Activated T-cell treated with anti-CD3 and anti-CD28 coated beads, Interleukin-2, amount 50 U/mL, for 48 hours (primary cell): ENCODE measurements at places on chromosomes 16 and 17.

DNA sequence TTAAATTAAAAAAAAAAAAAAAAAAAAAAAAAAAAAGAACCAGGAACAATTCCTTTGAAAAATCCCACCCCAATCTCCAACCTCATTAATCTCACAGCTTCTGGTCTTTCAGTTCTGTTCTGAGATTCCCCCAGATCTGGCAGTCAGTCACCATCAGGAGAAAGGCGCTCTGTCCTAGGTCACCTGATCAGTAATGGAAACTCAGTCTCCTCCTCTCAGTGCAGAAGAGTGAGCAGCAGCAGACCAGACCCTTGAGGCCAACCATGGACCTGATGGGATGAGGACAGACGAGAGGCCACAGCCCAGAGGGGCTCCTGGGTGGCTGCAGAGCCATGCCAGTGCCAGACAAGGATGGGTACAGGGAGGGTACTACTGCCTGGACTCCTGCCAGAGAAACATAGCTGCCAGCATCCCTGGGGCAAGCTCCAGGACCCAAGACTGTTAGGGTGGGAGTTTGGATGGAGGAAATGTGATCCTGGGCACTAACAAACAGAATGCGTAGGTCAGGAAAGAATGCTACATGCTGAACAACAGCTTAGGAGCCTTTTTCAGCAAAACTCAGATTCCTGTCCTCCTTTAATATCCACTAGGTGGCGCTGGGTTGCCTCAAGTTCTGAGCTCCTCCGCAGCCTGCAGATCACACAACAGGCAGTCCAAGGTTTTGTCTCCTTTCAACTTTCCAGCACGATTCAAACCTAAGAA lies 28.7 kb downstream of the MPG start:
- DNase-seq, result peak; percentile 54

DNA sequence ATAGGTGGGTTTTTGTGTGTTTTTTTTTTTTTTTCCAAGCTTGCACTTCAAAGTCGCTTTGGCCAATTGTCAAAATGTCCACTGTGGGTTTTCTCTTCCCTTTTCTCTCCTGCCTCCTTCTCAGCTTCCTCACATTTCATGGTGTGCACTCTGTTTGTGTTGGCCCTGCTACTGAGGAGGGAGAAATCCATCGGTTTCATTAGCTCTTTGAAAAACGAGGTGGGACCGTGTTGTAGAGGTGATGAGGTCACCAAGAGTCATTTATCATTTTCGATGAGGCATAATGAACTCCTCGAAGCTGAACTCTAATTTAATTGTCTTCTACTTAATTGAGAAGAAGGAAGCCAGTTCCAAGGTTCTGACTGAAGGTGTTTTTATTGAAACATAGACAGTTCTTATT lies 174.4 kb upstream of the TOX3 start:
- no peak for DNase-seq

DNA sequence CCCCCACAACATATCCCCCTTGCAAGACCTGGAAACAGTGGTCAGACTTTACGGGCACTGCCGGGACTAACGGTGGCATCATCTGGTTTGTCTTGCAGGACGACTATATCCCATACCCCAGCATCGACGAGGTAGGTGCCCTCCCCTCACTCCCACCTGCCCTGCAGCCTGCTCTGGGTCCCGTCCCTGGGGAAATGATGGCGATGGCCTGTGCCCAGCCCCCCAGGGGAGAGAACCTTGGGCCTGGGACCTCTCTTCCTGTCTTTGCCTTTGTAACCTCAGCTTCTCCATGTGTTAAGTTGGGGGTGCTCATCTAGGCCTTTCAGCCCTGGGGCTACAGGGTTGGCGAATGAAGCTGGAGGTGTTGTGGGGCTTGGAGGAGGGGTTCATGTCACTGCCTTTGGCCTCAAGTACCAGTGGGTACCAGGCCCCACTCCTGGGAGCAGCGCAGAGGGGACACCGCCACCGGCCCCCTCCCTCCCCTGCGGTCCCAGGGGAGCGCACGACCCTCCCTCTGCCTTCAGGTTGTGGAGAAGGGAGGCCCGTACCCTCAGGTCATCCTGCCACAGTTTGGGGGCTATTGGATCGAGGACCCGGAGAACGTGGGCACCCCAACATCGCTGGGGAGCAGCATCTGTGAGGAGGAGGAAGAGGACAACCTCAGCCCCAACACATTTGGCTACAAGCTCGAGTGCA lies 99.9 kb downstream of the OR1D5 start:
- peak; percentile 4 for DNase-seq

- no peak for DNase-seq
Measured at GRCh38 chr17:45364531-45365390, 47.9 kb upstream of the MAP3K14 start.

DNA sequence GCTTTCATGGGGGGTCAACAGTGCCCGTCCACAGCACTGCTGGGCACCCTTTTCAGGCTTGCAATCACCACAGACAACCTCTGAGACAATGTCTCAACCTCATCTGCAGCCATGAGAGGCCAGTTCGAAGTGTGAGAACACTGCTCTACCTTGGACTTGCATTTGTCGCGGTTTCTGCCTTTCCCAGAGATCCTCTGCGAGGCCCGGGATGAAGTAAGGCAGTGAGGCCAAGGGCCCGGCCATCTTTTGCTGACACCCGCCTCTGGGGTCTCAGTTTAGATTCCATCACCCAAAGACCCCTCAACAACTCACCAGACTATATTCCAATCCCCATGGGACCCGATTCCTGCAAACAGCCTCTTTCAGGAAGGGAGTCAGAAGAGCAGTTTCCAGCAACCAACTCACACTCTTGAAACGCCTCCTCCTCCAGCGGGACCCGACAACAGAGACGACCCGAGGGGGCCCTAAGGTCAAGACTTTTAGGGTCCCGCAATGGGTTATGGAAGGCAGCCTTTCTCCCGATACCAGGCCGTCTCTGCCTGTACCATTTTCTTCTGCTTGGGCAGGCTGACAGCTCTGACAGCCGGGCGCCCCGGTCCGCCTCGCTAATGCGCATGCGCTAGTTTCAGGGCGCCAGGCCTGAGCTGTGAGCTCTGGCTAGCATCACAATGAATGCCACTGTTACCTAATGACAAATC lies 576.0 kb downstream of the KCNJ18 start:
- no peak for DNase-seq

DNA sequence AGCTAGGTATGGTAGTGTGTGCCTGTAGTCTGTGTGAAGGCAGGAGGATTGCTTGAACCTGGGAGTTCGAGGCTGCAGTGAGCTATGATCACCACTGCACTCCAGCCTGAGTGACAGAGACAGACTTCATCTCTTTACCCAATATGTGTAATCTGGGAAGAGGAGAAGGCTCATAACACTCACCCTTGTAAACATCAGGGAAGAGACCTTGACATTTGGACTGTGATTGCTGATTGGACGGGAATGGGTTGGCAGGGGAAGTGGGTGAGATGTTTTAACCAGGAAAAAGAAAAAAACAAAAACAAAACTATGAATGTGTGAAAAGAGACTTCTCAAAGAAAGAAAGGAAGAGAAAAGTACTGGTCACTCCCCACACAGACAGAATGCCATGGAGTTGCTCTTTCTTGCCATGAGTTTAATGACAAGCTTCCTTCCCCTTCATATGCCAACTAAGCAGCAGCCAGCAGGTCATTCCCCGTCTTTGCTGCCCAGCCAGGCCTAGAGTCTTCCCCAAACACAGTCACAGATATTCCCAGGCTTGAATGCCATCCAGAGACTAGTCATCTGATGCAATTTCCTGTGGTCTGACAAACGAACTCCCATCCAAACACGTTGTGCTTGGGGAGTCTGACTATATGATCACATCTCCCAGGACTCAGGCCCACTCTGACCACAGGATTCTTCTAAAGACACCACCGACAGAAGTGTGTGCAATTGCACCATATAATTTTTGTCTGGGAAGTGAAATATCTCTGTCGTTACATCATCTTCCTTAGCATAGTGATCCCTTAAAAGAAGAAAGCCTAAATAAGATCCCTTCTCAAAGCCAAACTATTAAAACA lies 3.6 kb upstream of the XAF1 start:
- no peak for DNase-seq

GRCh38 chr17:40516581-40517285 lies 15.3 kb upstream of the TNS4 start:
- peak; percentile 64 for DNase-seq

- DNase-seq, result no peak
Measured at GRCh38 chr17:78335209-78335608, 24.7 kb downstream of the SOCS3 start.

DNA sequence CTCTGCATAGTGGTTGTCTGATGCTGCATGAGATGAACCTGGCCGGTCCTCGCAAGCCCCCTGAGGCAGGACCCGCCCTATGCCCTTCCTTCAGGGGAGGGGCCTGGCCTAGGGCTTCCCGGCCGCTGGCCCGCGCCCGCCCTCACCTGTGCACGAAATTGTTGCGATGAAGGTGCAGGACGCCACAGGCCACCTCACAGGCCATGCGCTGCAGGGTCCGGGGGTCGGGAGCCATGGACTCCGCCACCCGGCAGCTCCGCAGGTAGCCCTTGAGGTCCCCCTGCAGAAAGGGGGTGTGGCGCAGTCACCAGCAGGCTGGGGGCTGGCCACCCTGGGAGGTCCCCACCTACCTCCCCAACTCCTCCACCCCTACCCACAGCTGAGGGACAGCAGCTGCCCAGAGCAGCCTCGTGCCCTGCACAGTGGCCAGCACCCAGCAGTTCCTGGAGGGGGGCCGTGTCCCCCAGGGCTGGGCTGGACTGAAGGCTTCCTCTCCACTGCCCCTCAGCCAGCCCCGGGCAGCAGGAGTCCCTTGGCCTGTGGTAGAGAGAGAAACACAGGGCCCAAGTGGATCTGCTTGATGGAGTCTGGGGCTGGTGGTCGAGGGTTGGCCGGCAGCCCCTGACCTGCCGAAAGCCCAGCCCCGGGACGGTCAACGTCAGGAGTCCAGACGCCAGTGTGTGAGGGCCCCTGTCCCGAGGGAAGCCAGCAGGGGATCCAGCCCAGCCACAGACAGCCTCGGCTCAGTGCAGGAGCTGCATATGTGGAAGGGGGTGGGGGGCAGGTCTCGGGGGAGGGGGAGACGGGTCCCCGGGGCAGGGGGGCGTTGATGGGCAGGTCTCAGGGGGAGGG lies 38.8 kb upstream of the PVALEF start:
- DNase-seq, result no peak

GRCh38 chr16:52293204-52293603 lies 253.7 kb downstream of the TOX3 start:
- DNase-seq, result no peak

GRCh38 chr16:21179126-21179982 lies 20.9 kb downstream of the LDAF1 start:
- no peak for DNase-seq

- no peak for DNase-seq
Measured at GRCh38 chr16:79468121-79468552, 132.4 kb downstream of the MAF start.

DNA sequence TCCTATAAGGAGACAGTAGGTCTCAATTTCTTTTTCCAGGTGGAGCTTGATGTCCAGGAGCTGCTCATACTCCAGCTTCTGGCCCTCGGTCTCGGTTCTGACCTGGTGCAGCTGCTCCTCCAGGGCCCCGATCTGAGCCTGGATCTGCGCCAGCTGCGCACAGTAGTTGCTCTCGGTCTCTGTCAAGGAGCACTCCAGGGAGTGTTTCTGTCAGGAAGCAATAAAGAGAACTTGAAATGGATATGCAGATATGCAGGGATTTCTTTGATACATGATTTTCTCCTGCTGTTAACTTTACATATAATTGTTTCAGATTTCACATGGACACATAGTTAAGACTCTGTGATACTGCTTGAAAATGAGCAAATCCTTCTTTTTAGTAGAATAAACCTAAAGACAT lies 4.7 kb downstream of the KRT25 start:
- no peak for DNase-seq

- no peak for DNase-seq
Measured at GRCh38 chr16:4077174-4077649, 39.0 kb downstream of the ADCY9 start.

- DNase-seq, result no peak
Measured at GRCh38 chr17:77560841-77561240, 397.7 kb upstream of the TNRC6C start.

DNA sequence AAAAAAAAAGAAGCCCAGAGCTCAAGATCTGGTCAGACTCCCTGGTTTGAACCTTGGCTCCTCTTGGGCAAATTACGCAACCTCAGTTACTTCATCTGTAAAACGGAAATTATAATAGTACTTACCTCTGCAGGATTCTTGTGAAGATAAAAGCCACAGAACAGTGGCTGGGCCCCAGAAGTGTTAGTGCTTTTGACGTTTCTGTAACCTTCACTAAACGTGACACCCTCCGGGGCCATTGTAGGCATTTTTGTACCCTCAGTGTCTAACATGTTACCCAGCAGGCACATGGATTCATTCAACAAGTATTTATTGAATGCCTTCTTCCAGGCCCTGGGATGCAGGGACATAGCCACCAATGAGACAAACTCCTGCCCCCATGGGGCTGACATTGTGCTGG lies 58.0 kb downstream of the PITPNC1 start:
- DNase-seq, result peak; percentile 59

- no peak for DNase-seq
Measured at GRCh38 chr17:73949903-73950592, 253.4 kb upstream of the RPL38 start.

GRCh38 chr17:20121359-20122253 lies 112.4 kb downstream of the SPECC1 start:
- peak; percentile 79 for DNase-seq

- peak; percentile 30 for DNase-seq
Measured at GRCh38 chr17:29571883-29572681, 3.6 kb downstream of the TP53I13 start.

GRCh38 chr17:78599419-78599818 lies 22.2 kb upstream of the DNAH17 start:
- no peak for DNase-seq

DNA sequence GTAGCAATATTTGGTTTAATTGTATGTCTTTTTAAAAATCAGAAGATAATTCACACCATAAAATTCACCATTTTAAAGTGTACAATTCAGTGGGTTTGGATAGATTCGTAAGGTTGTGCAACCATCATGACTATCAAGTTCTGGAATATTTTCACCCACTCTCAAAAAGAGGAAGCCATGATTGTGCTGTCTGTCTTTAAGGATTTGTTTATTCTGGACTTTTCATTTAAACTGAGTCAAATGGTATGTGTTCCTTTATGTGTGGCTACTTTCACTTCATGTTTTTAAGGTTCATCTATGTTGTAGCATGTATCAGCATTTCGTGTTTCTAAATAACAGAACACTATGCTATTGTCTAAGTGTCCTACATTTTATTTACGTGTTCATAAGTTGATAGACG lies 68.1 kb upstream of the CPHXL start:
- no peak for DNase-seq

GRCh38 chr17:1083451-1084187 lies 86.7 kb downstream of the TIMM22 start:
- no peak for DNase-seq

- DNase-seq, result no peak
Measured at GRCh38 chr16:84462296-84463210, 41.9 kb downstream of the MEAK7 start.

- DNase-seq, result no peak
Measured at GRCh38 chr16:78903237-78903636, 697.3 kb downstream of the MAF start.

GRCh38 chr16:54517181-54517580 lies 230.6 kb upstream of the IRX3 start:
- no peak for DNase-seq
